ENCODE measurements at places on chromosomes 4 and X. TPM values are rescaled to one million over a fixed set of nuclear protein-coding genes. Genes with fewer than 3 reads are reported as not detected.
A peak's percentile ranks its signal among the peaks of the same experiment; 100 is the strongest.

DNA sequence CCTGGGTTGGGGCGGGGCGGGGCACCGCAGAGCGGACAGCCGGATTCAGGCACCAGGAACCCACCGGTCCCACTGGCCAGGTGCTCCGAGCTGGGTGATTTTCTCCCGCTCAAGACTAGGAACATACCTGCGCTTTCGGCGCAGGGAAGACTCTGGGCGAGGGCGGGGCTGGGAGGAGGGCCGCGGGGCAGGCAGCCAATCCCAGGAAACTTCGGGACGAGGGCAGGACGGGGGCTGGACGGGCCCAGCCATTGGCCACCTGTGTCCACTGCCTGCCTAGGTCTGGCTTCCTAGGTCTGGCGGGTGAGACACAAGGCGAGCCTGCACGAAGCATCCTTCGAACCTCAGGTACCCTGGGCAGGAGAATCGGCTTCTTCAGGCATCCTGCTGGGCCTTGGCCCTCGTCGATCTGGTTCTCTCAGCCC is 274 bp upstream of the ERVMER34-1 start:
- peaks cover 15% of the 10 kb centered on the region for H3K27me3 ChIP-seq
- no peak overlapping the region for H3K27ac ChIP-seq
- peaks cover 14% of the 10 kb centered on the region for H3K4me1 ChIP-seq
- no peaks in the 10 kb centered on the region for H3K36me3 ChIP-seq

- H3K36me3 ChIP-seq: no peaks in the 10 kb centered on the region
- no peaks in the 10 kb centered on the region for H3K4me1 ChIP-seq
- H3K27me3 ChIP-seq: no peaks in the 10 kb centered on the region
- no peak for DNase-seq
- no peak overlapping the region for H3K4me3 ChIP-seq
- H3K27ac ChIP-seq: no peak overlapping the region
These were observed 32.0 kb downstream of the CXCL8 start for GRCh38 chr4:73772363-73772762.

DNA sequence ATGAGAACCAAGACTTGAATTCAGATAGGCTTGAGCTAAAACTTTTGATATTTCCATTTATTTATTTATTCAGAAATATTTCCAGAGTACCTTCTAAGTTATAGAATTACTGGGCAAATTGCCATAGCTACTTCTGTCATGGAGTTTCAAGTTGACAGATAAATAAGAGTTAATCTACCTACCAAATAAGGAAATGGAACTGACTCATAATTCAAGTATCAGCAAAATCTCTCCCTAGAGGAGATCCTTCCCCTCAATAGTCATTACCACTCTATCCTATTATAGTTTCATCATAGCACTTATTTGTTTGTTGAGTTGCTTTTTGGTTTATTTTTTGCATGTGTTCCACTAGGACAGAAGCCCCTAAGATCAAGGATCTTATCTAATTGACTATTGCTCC is 48.8 kb upstream of the CCSER1 start:
- no peak for DNase-seq
- no peak overlapping the region for H3K4me3 ChIP-seq
- H3K27ac ChIP-seq: no peak overlapping the region
- H3K4me1 ChIP-seq: no peaks in the 10 kb centered on the region
- H3K36me3 ChIP-seq: no peaks in the 10 kb centered on the region
- H3K27me3 ChIP-seq: no peaks in the 10 kb centered on the region

GRCh38 chrX:11792461-11793421 is 34.7 kb downstream of the MSL3 start:
- H3K4me3 ChIP-seq: no peak overlapping the region
- peaks cover 13% of the 10 kb centered on the region for H3K4me1 ChIP-seq
- H3K27me3 ChIP-seq: no peaks in the 10 kb centered on the region

- no peaks in the 10 kb centered on the region for H3K27me3 ChIP-seq
- DNase-seq: no peak
- no peak overlapping the region for H3K4me3 ChIP-seq
- H3K27ac ChIP-seq: no peak overlapping the region
These were observed 137.5 kb downstream of the ZNF674 start for GRCh38 chrX:46407753-46408130.

DNA sequence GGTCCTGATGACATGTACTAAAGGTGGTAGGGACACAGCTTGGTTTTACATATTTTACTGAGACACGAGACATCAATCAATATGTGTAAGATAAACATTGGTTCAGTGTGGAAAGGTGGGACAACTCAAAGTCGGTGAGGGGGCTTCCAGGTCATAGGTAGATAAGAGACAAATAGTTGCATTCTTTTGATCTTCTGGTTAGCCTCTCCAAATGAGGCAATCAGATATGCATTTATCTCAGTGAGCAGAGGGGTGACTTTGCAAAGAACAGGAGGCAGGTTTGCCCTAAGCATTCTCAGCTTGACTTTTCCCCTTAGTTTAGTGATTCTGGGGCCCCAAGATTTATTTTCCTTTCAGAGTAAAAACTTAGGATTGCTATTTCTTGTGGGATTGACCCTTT is 706.9 kb downstream of the GLUD2 start:
- DNase-seq: no peak
- no peaks in the 10 kb centered on the region for H3K36me3 ChIP-seq
- no peaks in the 10 kb centered on the region for H3K27me3 ChIP-seq
- H3K4me3 ChIP-seq: no peak overlapping the region

DNA sequence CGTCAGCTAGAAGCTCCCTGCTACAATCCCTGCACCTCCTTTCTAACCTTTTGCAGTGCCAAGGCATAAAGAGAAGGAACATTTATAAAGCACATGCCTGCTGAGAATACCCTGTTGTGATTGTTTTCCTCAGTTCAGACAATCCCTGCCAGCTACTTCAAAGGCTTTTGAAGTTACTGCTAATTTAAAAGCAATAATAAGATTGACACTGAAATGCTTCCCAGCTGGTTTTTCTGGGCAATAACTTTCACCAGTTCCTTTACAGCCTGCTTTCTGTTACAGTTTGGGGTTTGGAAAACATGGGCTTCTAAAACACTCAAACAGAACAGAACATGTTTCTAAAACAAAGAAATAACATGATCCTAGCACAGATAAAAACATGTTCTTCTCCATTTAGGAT is 232.3 kb upstream of the CPEB2 start:
- no peak overlapping the region for H3K27ac ChIP-seq
- H3K36me3 ChIP-seq: no peaks in the 10 kb centered on the region

GRCh38 chr4:41683326-41683725 is 65.2 kb downstream of the PHOX2B start:
- no peak for DNase-seq
- no peak overlapping the region for H3K27ac ChIP-seq
- no peaks in the 10 kb centered on the region for H3K36me3 ChIP-seq
- no peaks in the 10 kb centered on the region for H3K27me3 ChIP-seq
- no peaks in the 10 kb centered on the region for H3K4me1 ChIP-seq

DNA sequence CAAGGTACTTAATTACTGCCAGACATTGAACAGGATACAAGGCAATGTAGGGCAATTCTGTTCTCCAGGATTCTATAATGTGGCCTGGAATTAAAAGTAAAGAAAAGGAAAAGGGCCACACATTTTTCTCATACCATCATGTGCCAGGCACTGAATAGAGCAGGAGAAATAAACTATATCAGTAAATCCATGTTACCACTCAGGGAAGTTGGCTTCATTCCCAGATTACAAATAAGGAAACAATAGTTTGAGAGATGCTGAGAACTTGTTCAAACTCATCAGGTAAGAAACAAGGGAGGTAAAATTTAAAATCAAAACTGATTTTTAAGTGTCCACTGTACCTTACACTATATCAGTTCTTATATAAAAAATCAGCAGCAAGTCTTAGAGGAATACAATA is 645.0 kb upstream of the ATOH1 start:
- no peaks in the 10 kb centered on the region for H3K36me3 ChIP-seq
- H3K27ac ChIP-seq: no peak overlapping the region
- H3K27me3 ChIP-seq: no peaks in the 10 kb centered on the region

- H3K27me3 ChIP-seq: peaks cover 23% of the 10 kb centered on the region
- H3K4me1 ChIP-seq: peaks cover 12% of the 10 kb centered on the region
- no peaks in the 10 kb centered on the region for H3K36me3 ChIP-seq
- DNase-seq: peak; percentile 18
- H3K4me3 ChIP-seq: peak within 1 kb of the TSS; percentile 31
These were observed at the start of gene AFF2 for GRCh38 chrX:148500423-148501385. AFF2 (plus strand) TSS chrX:148500617; CDS start chrX:148501098, 481 bp downstream.

- H3K4me3 ChIP-seq: no peak overlapping the region
- no peak overlapping the region for H3K27ac ChIP-seq
- DNase-seq: no peak
- H3K4me1 ChIP-seq: no peaks in the 10 kb centered on the region
These were observed 364.9 kb downstream of the ZNF674 start for GRCh38 chrX:46180258-46180687.

- H3K4me3 ChIP-seq: no peak within 1 kb of the TSS
- peaks cover 62% of the 10 kb centered on the region for H3K27me3 ChIP-seq
- peaks cover 18% of the 10 kb centered on the region for H3K4me1 ChIP-seq
These were observed at the start of gene UCP1 for GRCh38 chr4:140568507-140569306. UCP1 (minus strand) TSS chr4:140568961; CDS start chr4:140568729, 232 bp downstream.

SOWAHB gene
- not detected for total RNA-seq

TRPC5OS gene
- not detected for total RNA-seq

UCP1 gene
- total RNA-seq: not detected

PFKFB1 gene
- 0.39 TPM for total RNA-seq

SYTL4 gene
- total RNA-seq: 0.85 TPM

ADH1B gene
- total RNA-seq: not detected

TRPC3 gene
- total RNA-seq: 0.88 TPM
